Right lobe of liver (tissue), 6 donors: ENCODE measurements at places on chromosomes 16 and 17.

- no peak for DNase-seq
Measured at GRCh38 chr16:2450535-2450934, 9.4 kb upstream of the TEDC2 start.

- no peak for DNase-seq
Measured at GRCh38 chr17:16325964-16326363, 27.3 kb downstream of the CENPV start.

DNA sequence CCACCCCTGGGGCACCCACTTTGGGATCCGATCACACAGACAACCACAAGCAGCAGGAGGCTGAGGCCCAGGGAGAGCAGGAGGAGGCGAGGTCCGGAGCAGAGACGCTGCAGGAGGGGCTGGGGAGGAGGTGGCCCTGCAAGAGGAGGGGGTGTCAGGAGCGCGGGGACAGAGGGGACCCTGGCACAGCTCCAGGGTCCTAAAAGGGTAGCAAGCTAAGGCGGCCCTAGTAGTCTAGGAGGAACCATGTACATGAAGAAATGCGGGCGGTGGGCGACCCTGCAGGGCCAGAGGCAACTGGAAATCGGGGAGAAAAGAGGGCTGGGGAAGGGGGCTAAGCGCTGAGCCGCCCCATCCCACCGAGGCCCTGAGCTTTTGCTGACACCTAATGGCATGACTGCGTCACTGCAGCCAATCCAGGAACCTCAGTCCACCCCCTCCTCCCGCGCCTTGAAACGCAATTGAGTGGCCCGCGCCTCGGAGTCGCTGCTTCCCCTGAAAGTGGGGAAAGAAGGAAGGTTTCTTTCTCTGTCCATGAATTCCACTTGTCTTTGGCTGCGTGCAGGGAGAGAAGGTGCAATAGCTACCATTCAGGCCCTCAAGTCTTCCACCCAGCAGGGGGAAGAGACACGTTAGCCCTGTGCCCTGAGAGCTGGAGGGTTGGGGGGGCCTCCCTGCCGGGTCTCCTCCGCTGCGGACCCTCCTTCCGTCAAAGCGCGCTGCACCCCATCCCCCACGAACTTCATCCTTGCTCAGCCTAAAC lies 1.8 kb downstream of the ASGR1 start:
- peak; percentile 76 for DNase-seq

DNA sequence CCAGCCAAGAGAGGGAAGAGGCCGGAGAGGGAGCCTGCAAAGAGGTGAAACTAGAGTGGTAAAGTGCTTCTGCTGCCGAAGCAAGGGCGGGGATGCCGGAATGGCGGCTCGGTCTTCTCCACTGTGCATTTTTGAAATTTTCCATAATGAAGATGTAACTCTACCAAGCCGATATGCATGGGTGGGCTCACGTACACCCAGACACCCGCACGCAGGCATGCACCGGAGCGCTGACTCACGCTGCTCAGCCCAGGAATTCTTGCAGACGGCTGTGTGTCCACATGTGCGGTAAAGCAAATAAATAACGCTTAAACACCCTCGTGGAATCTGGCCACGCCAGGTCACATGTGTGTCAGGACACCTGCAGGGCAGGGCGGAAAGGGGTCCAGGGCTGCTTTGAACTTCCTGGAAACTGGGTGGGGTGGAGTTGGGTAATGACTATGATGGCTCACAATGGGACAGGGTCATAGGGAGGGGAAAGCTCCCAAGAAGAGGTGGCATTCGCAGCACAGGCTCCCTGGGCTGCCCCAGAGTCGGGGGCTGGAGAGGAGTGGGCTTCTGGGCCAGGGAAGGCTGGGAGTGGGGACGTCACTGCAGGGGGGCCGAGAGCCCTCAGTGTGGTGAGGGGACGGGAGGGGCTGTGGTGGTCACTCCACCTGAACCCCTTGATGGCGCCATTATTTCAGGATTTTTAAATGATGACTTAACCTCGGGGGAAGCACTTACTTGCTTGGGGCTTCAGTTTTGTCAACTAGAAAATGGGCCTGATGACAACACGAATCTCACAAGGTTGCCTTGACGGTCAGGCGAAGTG lies 265.5 kb downstream of the PARN start:
- no peak for DNase-seq

- DNase-seq: no peak
Measured at GRCh38 chr17:28086519-28086918, 44.0 kb downstream of the NLK start.

GRCh38 chr17:5413682-5414081 lies 5.8 kb downstream of the NUP88 start:
- DNase-seq: no peak

GRCh38 chr16:70601576-70602575 lies 44.5 kb upstream of the IL34 start:
- DNase-seq: no peak

DNA sequence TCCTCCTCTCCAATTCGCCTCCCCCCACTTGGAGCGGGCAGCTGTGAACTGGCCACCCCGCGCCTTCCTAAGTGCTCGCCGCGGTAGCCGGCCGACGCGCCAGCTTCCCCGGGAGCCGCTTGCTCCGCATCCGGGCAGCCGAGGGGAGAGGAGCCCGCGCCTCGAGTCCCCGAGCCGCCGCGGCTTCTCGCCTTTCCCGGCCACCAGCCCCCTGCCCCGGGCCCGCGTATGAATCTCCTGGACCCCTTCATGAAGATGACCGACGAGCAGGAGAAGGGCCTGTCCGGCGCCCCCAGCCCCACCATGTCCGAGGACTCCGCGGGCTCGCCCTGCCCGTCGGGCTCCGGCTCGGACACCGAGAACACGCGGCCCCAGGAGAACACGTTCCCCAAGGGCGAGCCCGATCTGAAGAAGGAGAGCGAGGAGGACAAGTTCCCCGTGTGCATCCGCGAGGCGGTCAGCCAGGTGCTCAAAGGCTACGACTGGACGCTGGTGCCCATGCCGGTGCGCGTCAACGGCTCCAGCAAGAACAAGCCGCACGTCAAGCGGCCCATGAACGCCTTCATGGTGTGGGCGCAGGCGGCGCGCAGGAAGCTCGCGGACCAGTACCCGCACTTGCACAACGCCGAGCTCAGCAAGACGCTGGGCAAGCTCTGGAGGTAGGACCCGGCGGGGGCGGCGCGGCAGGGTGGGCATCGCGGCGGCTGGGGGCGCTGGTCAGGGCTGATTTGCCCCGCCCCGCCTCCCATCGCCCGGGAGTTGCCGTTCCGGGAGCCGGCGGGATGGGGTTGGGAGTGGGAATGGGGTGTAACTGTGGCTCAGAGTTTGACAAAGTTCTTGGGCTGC lies 567 bp downstream of the SOX9 start:
- peak; percentile 48 for DNase-seq
